ENCODE measurements at places on chromosomes 16 and 17. TPM values are rescaled to one million over a fixed set of nuclear protein-coding genes. Genes with fewer than 3 reads are reported as not detected.

- no peak for DNase-seq
Measured at GRCh38 chr17:57458718-57459285, 202.5 kb downstream of the MSI2 start.

DNA sequence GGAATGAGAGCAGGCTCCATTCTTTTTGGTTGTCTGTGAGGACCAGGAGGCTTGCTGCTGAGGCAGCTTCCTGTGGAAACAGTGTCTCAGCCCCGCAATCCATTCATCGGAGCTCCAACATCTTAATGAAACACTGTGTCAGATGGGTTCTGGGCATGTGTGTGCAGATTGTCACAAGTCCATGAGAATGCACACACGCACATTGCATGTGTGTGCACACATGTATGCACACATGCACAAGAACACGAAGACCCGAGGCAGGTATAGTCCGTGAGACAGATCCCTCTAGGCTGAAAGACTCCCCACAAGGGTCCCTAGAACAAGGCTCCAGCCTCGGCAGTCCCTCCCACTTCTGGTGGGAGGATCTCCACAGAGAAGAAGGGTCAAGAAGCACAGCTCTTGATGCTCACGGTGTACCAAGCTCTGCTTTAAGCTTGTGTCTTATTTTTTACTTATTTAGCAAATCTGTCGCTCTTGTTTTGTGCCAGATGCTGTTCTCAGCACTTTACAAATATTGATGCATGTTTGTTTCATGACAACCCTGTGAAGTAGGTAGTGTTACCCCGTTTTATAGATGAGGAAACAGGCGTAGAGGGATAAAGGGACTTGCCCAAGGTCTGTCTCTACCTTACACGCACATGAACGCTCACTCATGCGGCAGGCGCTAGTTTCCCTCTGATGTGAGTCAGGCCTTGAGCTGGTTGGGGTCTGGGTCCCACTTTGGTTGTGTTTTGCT, 213.1 kb downstream of the SEC14L1 start:
- DNase-seq = no peak

GRCh38 chr16:66372078-66372897, 5.8 kb downstream of the CDH5 start:
- no peak for DNase-seq

DNA sequence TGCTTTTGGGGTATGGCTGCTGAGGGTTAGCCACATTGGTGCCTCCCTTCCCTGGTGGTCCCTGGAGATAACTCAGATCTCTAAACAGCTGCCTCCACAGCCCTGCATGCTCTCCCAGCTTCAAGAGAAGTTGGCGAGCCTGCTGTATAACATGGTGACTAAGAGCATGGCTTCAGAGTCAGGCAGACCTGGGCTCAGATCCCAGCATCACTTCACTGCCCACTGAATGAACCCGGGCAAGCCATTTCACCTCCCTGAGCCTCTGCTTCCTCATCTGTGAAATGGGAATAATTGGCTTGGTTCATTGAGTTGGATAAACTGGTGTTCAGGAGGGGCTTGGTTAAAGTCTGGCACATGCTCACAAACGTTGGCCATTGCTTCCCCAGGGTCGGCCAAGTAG, 16.6 kb downstream of the KIF1C start:
- no peak for DNase-seq

Gene SDR42E2
- 0.18 TPM for polyA plus RNA-seq

Gene HCRT
- polyA plus RNA-seq = not detected
